ENCODE measurements at places on chromosomes 6 and 20.

DNA sequence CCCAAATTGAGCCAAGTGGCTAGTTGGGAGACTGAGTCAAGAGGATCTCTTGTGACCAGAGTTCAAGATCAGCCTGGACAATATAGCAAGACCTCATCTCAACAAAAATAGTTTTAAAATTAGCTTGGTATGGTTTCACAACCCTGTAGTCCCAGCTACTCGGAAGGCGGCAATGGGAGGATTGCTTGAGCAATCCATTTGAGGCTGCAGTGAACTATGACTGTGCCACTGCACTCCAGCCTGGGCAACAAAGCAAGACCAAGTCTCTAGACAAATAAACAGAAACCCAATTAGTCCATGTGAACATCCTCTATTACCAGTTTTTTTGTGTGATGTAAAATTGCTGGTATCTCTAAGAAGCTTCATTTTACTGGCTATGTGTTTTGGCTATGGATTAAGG, 106.2 kb downstream of the TULP4 start:
- no peak for DNase-seq

DNA sequence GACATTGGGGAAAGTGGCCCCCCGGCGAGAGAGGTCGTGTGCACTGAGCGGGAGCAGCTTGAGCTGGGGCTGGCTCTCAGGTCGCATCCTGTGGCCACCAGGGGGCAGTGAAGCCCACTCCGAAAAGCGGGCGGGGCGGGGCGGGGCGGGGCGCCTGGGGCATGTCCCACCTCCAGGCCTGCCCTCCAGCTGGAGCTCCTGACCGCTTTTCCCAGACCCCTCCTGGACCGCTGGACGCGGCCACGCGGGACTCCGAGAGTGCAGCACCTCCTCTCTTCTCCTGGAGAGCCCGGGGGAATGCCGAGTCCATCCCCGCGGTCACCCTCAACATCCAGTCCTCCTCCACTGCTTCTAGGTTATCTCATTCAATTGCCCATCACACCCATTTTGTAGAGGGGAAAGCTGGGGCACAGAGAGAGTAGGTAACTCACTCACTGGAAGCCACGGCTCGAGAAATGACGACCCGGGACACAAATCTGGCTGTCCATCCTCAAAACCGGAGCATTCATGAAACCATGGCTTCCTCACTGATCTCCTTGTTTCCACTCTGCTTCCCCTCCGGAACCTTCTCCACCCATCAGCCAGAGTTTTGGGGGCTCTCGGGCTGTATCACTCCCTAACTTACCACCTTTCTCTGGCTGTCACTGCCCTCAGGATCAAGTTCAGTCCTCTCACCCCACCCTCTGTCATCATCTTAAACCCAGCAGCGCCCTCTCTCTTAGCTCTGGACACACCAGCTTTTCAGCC, 24.1 kb downstream of the COX4I2 start:
- DNase-seq: peak; percentile 70

DNA sequence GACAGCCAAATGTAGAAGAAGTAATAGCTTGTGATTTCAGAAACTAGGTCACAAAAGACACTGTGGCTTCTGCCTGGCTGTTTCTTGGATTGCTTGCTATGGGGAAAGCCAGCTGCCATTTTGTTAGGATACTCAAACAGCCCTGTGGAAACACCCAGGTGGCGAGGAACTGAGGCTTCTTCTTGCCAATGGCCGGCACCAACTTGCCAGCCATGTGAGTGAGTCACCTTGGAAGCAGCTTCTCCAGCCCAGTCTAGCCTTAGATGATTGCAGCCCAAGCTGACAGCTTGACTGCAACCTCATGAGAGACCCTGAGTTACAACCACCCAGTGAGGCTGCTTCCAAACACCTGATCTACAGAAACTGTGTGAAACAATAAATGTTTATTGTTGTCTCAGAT, 11.9 kb upstream of the KIAA1755 start:
- DNase-seq: no peak

GRCh38 chr6:14567842-14568241, 450.3 kb downstream of the CD83 start:
- DNase-seq: no peak

DNA sequence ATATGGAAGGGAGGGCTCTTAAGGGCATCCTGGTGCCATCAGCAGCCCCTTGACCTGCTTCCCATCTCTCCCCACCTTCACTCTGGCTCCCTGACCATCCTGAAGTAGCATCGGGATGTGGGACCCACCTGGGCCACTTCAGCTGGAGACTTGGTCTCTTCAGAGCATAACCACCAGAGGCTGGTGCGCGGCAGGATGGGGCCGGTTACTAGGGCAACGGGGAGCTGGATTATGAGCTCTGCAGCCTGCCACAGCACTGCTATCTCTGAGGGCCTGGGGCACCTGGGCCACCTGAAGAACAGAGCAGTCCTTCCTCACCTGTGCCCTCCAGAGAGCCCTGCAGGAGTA, 79.7 kb downstream of the SYNJ2 start:
- DNase-seq: no peak

DNA sequence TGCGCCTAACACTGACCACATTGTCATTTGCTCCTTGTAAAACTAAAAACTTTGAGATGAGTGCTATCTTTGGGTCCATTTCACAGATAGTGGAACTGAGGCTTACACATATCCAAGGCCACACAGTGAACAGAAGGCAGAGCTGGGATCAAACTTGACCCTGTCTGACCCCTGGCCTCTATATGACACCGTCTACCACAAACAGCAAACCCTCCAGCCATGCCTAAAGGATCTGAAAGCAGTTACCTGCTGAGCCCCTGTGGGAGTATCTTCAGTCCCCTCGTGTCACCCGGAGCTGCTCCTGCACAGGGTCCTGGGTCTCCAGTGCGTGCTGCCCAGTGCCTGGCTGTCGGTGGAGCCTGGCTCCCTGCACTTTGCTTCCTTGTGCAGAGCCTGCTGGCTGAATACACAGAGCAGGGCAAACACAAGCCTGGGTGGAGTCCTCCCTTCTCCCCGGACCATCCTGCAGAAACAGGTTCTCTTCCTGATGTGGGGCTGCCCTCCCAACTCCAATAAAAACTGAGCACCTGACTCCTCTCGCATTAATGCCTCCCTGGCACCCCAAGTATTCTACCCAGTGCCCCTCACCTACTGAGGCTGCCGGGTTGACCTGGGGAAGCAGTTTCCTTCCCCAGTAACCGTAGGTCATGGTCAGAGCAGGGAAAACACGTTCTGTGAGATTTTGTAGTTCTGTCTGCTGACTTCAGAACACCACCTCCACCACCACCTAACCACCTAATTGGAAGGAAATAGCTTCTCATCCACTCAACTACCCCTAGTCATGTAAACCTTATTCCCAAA, at the start of gene BCAS1:
BCAS1 (minus strand) TSS at position 408 of the 801 bp plus-strand sequence. CDS start 11,876 bp downstream, outside the sequence.
- DNase-seq: no peak

- DNase-seq: no peak
Measured at GRCh38 chr6:28383235-28384142, 16.1 kb downstream of the ZSCAN12 start.

- no peak for DNase-seq
Measured at GRCh38 chr6:85473748-85474147, 23.9 kb downstream of the NT5E start.

DNA sequence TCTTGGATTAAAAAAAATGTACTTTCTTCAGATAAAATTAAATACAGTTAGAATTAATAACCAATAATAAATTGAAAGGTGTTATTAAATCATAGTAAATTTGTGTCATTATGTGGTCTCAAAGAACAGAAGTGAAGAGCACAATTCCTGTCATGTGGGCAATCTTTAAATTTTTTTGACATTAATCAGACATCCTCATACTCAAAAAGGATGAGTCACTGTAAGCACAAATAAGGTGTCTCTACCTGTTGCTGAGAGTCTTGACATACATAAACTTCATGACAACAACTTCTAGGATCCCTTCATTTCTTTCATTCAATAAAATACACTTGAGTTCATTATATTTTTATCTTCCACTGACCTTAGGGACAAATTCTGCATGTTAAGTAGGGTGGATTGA, 76.1 kb downstream of the SLC22A3 start:
- no peak for DNase-seq

DNA sequence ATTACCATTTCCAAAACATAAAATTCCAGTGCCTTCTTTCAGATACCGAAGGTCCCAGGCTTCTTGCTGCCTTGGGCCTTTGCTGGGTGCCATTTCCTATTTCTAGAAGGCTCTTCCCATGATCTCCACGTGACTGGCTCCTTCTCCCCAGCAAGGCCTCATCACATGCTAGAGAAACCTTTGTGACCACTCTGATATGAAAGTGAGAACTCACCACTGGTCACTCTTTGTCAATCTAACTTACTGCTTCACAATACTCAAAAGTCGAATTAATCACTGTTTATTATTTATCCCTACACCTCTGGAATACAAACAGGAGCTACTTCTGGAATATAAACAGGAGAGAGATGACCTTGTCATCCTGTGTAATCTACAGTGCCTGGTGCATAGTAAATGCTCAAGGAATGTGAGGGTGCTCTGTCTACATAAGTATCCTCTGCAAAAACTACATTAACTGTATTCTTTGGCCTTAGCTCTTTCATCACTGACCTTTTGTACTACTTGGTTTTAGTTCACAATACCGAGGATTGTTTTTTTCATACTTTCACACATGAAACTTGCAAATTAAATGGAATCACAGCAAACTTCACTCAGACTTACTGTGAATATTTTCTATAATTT, 1.6 kb downstream of the STX7 start:
- DNase-seq: no peak

GRCh38 chr20:63664143-63664851, 6.2 kb downstream of the RTEL1 start:
- no peak for DNase-seq

DNA sequence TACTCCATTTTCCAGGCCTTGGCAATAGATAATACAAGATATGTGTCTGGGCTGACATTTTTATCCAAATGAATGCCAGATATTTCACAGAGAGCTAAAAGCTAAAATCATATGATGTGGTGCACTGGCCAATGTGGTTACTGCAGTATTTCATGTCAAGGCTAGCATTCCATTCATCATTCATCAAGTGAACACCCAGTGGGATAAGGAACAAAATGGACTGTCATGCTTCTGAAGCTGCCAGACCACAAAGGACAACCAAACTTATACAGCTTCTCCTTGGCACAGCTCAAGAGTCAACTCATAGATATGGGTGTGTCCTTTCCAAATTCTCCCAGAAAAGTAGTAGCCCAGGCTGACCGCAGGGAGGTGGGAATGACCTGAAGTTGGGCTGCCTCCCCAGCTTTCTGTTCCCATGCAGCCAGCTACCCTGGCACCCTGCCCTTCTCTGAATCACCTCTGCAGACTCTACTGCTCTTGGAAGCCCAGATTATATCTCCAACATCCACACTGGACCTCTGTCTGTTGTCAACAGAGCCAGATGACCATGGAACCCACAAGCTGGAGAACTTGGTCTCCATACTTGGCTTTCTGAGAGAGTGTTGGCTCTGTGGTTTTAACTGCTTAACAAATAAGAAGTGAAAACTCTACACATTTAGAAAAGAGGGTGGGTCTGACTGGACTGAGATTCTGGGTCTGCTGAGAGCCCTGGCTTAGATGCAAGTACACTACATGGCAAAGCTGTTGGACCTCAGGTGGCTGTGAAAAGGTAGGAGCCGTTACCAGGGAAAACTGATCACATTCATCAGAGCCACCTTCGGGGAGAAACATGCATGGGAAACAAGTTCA, 122.8 kb downstream of the ALDH8A1 start:
- no peak for DNase-seq

- DNase-seq: no peak
Measured at GRCh38 chr6:143612186-143612585, 65.6 kb upstream of the PHACTR2 start.

- DNase-seq: no peak
Measured at GRCh38 chr6:20698675-20699074, 164.4 kb downstream of the CDKAL1 start.

GRCh38 chr20:25148982-25149846, 46.3 kb upstream of the ENTPD6 start:
- no peak for DNase-seq

DNA sequence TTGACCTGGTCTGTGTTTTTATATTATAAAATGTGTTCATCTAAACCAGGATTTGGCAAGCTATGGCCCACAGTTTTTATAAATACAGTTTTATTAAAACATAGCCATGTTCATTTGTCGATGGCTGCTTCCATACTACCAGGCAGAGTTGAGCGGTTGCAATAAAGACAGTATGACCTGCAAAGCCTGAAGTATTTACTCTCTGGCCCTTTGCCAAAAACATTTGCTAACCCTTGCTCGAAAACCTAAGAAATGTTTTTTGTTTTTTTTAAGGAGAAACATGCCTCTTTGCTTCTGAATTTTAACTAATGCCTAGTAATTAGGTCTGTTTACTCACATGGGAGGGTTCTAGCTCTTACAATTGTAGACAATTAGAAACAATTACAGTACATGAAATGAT, 67.4 kb upstream of the SMIM28 start:
- no peak for DNase-seq

DNA sequence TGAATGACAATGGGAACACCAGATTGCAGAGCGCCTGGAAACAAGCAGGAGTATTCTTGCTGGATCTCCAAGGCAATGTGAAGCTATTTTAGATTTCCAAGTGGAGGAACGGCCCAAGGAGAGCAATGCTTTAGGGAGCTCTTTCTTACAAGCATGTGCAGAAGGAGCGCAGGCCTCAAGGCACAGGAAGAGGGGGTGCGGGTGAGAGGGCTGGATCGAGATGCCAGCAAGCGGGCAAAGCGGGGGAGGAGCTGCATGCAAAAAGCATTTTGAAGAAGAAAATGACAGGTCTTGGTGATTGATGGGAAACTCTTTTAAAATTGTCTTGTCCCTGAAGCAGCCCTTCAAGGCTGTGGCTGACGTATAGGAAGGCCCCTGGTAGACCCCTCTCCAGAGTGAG, 171.9 kb downstream of the QRSL1 start:
- no peak for DNase-seq
